IPS-NIHi11 (cell line): ENCODE measurements at places on chromosomes 7 and 10.
A peak's percentile ranks its signal among the peaks of the same experiment; 100 is the strongest.

GRCh38 chr7:17054836-17055235 is 173.1 kb upstream of the AGR3 start:
- no peak for DNase-seq

DNA sequence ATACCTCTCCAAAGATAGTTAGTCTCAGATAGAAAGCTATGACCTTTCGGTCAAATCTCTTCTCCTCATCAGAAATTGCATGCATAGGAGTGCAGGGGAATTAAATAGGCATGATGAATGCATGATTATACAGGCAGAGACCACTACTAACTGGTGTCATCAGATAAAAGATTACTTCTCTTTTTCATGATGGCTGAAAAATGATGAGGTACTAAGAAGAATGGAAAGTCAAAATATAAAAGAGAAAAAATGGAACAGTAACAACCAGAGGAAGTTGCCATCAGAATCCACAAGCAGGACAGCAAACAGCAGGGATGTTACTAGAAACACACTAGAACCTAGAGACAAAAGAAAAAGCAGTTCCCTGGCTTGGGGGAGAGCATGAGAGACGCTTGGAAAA is 31.6 kb downstream of the CTTNBP2 start:
- DNase-seq, result no peak

DNA sequence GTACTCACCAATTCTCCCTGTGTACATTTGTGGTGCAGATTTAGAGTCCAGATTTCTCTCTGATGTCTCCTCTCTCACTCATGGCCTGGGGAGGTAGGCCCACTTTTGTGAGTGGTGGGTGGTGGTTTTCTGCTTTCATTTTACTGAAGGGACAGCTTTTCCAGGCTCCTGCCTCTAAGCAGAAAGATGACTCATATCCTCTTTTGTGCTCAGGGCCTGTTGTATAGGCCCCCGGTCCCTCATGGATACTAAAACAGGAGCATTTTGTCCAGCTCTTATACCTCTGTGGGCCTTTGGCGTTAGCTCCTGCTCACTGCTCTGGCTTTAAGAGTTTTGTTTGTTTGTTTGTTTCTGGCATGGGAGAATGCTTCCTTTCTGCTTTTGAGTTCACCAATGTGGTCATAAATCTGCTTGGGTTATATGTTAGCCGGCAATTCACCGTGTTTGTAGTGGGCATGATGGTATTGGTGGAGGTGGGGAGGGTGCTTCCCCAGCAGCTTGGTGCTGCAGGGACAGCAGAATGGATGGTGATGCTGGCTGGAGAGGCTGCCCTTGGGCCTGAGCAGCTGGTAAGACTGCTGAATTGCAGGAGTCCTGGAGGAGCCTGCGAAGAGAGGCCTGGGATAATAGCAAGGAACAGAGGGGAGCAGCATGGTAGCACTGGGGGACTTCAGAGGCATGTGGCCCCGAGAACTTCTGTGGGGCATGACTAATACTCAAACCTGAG is 468.7 kb downstream of the RPS24 start:
- no peak for DNase-seq

DNA sequence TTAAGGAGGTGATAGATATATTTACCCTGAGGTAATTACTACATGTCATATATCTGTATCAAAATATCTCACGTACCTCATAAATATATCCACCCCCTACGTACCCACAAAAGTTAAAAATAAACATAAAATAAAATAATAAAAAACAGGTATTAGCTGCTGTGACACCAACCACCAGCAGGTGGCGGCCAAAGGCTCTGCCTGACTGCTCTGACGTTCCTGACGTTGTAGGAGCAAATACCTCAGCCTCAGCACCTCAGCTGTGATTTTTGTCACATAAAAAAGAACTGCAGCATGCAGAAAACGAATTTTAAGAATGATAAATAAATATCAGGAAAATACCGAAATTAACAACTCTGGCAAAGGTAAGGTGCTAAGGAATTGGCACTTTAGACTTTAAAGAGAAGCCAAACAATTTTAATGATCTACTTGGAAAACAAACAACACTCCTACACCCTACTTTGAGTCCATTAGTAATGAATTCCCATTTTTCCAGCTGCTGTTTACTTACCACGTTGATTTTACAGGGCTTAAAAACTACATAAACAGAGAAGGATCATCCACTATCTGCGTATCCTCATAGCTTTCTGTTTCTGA is 125.4 kb upstream of the TARP start:
- DNase-seq, result peak; percentile 71

GRCh38 chr7:130127821-130128317 is 57.5 kb downstream of the KLHDC10 start:
- DNase-seq, result no peak

- DNase-seq, result no peak
Measured at GRCh38 chr7:153934048-153934447, 118.2 kb upstream of the DPP6 start.

DNA sequence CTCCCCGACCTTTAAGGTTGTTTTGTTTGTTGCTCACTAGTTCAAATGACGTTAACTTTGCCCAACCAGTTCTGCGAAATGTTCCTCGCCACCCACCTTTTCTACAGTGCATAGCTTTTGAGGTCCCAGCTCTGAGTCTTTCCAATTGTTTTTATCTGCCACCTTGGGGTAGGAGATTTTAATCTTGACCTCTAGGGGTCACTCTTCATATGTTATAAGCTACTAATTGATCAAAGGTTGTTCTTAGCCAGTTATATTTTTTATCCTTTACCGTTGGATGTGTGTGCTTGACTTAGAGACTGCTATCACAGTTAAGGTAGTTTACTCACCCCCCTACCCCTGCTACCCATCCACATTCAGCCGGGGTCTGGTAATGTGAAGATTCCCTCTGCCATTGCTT is 372.4 kb downstream of the SUGCT start:
- peak; percentile 22 for DNase-seq

- DNase-seq, result peak; percentile 60
Measured at GRCh38 chr10:116737627-116738327, 4.6 kb downstream of the HSPA12A start.

DNA sequence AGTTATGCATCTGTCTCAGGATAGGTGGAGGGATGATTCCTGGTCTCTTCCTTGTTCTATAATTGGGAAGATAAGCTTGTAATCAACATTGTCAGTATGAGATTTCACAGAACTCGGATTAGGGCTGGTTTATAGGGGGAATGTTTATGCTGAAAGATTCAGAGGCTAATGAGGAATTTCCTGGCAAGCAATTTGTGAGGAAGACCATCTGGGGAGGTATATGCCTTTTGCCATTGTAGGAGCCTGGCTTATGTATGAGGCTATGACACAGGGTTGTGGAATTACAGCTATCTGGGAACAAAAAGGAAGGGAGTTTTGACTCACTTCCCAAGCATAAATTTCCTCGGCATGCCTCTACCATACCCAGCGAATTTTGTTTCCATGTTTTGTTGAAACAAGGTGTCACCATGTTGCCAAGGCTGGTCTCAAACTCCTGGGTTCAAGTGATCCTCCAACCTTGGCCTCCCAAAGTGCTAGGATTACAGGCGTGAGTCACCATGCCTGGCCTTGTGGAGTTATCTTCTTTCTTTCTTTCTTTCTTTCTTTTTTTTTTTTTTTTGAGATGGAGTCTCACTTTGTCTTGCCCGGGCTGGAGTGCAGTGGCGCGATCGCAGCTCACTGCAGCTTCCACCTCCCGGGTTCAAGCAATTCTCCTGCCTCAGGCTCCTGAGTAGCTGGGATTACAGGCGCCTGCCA is 1.6 kb upstream of the COPS6 start:
- no peak for DNase-seq

- DNase-seq, result no peak
Measured at GRCh38 chr7:38520741-38521140, 110.4 kb downstream of the AMPH start.

GRCh38 chr7:111132833-111133232 is 41.9 kb downstream of the LRRN3 start:
- no peak for DNase-seq

DNA sequence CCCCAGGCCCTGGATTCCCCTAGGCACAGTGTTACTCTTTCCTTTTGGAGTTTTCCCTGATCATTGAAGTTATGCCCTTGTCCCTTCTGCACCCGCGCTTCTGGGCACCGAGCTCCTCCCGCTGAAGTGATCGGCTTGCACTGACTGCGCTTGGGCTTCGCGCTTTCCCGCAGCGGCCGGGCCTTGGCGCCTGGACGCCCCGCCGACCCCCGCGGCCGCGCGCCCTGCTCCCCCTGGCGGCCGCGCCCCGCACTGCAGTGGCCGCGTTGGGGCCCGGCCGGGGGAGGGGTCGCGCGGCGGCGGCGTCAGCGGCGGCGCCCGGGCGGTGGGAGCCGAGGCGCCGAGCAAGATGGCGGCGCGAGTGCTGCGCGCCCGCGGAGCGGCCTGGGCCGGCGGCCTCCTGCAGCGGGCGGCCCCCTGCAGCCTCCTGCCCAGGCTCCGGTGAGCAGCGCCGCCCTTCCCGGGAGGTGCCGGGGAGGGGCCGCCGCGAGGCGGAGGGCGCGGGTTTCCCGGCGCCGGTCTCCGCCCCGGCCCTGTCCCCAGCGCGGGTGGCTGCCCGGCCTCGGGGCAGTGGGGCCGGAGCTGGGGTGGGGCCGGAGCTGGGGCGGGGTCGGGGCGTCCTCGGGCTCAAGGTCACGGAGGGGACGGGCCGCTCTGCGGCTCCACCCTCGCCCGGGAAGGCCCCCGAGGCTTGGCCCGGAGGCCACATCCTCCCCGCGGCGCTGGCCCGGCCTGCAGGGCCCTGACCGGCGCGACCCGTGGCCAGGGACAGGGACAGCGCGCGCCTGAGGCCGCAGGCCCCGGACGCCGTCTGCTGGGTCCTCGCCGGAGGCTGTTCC is at the start of gene NIPSNAP2:
Gene NIPSNAP2, plus strand, starts transcription at position 325 of the 839 bp plus-strand sequence. Its CDS starts 25 bp downstream, at position 350.
- peak; percentile 94 for DNase-seq

DNA sequence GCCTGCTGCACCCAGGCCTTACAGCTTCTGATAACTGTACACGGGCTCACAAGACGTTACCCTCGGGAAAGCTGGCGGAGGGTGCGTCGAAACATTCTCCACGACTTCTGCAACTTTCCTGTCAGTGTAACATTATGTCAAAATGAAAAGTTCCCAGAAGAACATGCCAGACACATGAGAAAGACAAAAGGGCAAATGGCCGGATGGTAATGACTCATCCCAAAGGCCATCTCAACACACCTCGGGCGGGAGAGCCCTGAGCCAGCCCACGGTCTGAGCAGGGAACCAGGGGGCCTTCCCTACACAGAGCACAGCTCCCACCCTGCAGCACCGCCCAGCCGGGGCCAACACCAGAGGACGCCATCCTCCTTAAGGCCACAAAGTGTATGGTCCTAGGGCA is 118.7 kb downstream of the MAD1L1 start:
- no peak for DNase-seq

DNA sequence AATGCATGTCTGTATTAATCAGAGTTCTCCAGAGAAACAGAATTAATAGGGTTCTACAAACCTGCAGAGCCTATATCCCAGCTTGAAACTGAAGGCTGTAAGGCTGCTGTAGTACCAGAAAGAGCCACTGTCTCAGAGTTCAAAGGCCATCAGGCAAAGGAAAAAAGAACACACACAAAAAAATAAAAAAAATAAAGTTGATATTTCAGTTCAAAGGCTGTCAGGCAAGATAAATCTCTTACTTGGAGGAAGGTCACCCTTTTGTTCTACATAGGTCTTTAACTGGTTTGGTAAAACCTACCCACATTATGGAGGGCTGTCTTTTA is 12.0 kb upstream of the TMEM26 start:
- no peak for DNase-seq
